ENCODE measurements at places on chromosomes 1 and 21.

DNA sequence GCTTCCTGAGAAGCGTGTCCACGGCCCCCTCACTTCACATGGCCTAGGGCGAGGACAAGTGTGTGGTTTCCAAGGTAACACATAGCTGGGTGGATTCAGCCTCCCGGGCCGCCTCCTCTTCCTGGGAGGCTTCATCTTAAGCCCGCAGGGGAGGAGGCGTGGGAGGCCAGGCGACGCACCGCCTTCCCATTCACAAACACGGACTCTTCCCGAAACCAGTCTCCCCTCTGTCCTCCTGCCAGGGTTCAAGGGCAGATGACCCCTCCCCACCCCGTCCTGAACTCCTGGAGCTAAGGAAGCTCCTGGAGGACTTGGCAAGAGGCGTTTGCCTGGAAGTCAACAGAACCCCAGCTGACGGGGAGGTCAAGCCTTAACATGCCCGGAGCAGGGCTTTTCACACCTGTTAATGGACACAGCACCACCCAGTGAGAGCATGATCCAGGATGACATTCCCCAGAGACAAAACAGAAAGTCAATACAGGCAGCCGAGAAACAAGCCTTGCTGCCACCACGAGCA, 56.7 kb downstream of the KCNN3 start:
- no peak for DNase-seq

GRCh38 chr1:20846461-20847374, 59.6 kb upstream of the HP1BP3 start:
- DNase-seq, result no peak

DNA sequence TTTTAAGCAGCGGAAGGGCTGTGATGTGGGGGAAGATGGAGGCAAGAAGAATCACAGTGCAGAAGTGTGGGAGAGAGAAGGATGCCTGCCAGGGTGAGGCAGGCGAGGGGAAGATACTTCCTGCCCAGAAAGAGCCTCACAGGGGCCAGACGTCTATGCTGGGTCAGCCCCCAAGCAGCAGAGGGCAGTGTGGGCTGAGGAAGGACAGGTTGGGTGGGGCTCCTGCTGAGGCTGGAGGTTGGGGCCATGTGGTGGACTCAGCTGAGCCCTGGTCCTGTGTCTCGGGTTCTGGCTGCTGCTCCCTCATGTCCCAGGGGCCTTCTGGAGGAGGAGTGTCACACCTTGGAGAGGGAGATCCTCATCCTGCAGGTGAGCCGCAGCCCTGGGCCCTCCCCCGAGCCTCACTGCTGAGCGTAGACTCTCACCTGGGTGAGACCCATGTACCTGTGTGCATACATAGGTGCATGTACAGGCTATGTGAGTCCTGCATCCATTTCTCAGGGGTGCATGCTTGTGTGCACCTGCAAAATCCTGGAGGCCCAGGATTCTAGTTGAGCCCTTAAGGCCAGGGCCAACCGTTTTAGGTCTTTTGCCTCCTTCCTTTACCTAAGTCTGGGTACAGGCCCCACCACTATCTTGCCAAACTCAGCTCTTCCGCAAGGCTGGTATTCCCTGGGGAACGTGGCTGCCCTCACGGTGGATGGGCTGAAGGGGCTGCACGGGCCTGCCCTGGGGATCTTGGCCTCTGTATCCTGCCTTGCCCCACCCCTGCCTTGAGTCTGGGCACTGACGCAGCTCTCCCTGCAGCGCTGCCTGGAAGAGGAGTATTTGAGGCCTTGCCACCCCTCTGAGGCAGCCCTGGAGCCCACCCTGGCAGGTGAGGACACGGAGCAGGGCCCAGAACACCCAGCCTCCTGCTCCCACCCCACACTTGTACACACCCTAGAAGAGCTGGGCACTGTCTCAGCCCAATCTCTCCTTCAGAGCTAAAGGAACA, 3.7 kb downstream of the CCDC24 start:
- no peak for DNase-seq

- DNase-seq, result no peak
These were observed 13.0 kb downstream of the IFI6 start for GRCh38 chr1:27658951-27659496.

- DNase-seq, result no peak
These were observed 138.8 kb upstream of the USP24 start for GRCh38 chr1:55353707-55354620.

DNA sequence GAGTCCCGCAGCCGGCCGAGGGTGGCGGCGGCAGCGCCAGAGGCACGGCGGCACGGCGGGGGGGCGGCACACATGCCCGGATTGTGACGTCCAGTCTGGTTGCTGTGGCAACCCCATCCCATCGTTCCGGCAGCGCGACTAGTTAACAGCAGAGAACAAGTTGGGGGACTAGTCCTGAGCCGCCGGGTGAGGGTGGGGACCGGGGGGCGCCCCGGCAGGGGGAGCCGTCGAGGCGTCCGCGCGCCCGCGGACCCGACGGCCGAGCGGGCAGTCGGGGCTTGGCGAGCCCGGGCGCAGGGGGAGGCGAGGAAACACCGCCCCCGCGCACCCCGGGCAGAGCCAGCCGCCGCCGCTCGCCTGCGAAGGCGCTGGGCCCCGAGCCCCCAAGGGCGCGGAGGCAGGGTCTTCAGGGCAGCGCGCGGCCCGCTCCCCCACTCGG, at the start of gene CHD5:
Gene CHD5 (minus strand): TSS at position 54 of the 439 bp plus-strand sequence. CDS start 298 bp downstream, outside the sequence.
- DNase-seq, result no peak

DNA sequence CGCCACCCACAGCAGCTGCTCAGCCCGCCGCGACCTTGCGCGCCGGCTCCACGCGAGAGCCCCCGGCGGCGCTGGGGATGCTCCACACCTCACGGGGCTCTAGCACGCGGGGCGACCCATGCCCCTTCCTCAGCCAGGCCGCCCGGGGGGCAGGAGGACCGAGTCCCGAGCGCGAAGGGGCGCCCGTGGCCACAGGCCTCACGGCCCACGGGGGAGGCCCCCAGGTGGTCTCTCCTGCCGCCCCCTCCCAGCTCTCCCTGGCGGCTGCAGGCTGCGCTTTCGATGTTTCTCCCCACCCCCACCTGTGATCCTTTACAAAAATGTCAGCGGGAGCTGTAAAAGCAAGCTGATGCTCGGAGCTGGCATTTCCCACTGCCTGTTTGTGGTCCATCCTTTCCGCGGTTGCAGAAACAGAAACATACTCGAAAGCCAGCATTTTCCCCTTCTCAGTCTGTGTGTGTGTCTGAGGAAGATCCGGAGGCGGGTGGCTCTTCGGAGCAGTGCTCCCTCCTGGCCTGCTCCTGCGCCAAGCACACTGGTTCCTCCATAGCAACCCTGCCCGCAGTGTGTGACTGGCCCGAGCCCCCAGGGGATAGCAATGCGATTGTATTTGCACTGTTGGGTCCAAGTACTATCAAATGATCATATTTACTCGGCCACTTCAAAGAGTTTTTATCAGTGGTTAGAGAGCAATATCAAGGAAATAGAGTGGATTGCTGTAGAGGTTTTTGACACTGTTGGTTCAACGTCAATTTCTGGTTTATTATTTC, 2.1 kb downstream of the KIF26B start:
- no peak for DNase-seq

DNA sequence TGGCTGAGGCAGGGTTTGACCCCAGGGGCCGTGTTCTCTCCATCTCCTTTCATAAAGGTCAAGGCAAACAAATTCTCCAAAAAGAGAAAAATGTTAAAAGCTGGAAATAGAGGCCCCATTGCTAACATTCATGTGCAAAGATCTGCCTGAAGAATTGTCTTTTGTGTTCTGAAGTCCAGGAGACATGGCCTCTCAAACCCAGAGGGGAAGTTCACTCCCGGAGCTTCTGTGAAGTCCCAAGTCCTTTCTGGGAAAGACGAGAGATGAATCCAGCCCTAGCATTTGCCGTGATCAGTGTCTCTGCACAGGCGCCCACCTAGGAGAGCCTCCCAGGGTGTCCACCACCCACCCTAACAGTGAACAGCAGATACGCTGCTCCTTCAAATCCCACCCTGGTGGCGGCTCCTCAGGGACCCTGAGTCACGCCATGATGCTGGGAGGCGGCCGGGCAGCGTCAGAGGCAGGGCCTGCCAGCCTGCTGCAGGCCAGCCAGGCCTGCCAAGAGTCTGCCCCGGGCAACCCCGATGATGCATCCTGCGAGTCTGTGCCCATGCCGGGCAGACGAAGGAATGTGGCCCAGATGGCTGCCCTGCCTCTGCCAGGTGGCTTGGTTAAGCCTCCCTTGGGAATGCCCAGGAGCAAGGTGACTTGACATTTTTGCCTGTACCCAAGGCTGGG, 5.2 kb upstream of the C2CD2 start:
- DNase-seq, result no peak

DNA sequence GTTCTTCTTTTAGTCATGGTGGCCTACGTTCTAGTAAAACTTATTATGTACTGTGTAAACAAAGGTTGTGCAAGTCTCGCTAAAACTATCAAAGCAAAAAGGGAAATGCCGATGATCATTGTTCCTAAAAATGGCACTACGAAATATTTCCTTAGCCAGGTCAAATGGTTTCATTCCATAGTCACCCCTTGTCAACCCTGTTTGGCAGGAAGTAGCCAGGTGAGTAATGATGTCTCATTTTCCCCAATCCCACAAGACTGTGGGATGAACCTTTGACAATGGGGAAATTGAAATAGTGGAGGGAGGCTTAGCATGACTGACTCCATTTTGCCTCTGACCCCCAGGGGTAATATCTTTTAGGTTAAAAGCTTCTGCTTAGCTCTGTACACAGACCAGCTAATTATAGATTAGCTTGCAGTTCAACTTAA, 5.6 kb upstream of the REN start:
- no peak for DNase-seq

DNA sequence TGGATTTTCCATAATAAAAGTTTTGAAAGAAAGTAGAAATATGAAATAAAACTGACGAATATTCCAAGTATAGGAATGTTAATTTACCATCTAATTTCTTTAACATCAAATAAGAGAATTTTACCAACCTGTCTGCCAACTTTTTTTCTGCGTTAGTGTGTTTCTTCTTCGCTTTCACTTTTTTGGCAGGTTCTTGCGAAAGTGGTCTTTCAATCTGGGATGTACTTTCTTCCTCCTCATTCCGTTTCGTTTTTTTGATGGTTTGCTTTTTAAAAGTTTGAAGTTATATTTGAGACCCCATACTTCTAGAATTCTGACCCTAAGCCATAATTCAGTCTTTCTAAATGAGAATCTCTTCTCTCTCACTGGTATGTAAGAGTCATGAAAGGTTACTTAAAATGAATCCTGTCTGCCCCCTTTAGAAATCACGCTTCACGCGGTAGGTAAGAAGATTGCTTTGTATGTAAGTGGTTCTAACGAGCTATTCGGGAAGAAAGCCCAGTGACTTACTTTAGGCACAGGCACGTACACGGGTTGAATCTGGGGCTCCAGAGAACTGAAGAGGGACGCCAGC, 580 bp downstream of the RBM34 start:
- DNase-seq, result peak; percentile 58

- DNase-seq, result no peak
These were observed 1.2 kb downstream of the HPDL start for GRCh38 chr1:45327644-45328515.

- no peak for DNase-seq
These were observed 19.8 kb downstream of the CSF1 start for GRCh38 chr1:109930252-109930993.

DNA sequence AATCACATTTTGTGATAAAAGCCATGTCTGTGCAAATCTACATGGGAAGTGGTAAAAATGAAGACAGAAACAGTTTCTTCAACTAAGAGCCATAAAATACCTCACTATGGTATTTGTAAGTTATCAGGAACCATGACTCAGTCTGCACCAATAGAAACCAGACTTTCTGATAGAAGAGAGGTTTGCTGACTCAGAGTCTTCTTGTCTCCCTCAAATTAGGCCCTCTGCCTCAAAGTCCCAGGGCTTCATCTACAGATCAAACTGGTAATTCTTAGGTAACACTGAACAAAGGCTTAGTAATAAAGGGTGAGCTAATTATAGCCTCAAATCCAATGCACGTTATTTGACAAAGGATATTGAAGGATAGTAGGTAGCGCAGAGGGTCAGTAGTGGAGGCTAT, 30.9 kb upstream of the SSX2IP start:
- peak; percentile 6 for DNase-seq

DNA sequence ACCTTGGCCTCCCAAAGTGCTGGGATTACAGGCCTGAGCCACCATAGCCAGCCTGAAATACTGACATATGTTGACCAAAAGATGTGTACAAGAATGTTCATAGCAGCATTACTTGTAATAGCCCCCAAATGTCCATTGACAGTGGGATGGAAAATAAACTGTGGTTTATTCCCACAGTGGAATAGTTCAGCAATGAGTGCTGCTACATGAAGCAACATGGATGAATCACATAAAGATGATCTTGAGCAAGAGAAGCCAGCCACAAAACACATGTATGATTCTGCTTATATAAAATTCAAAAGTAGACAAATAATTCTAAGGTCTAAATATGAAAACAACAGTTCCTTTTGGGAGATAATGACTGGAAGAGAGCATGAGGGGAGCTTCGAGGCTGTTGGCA, 9.1 kb upstream of the CREG1 start:
- no peak for DNase-seq

- no peak for DNase-seq
These were observed 8.7 kb downstream of the PGM1 start for GRCh38 chr1:63601912-63602311.

DNA sequence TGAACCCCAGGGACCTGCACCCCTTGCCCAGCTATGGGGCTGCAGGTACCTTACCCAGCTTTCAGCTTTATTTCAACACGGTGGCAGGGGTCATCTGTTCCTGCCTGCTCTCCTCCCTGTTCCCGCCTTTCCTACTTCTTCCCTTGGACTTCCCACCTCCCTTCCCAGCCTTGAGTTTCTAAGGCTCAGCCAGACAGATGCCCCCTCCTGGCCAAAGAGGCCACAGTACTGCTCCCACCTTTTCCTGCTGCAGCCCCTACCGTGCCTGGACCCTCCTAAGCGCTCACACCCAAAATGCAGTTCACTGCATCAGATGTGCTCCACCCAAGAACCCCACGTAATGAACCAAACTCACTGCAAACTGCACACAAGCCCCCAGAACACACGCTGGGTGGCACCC, 7.7 kb downstream of the NOC2L start:
- no peak for DNase-seq

DNA sequence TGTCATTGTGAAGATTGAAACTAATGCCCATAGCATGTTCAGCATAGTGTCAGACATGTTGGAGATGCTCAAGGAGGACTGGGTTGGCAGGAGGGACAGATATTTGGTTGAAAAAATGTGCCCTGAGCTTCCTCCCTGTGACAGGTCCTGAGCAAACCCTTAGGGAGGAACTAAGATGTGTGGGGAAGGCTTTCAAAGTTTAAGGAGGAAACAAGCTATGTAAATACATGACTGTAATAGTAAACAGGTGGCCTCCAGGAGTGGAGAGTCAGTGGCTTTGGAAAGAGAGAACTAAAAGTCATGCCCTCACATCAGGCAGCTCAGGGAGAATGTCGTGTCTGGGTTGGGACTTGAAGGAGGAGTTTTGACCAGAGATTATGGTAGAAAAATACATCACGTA, 9.7 kb upstream of the KIRREL1 start:
- DNase-seq, result no peak

GRCh38 chr1:228647523-228648444, 87.5 kb upstream of the RHOU start:
- DNase-seq, result peak; percentile 2

- no peak for DNase-seq
These were observed 13.3 kb upstream of the SPOCD1 start for GRCh38 chr1:31828926-31829690.

- DNase-seq, result peak; percentile 91
These were observed 10.7 kb downstream of the FAM229A start for GRCh38 chr1:32351399-32352238.

- DNase-seq, result no peak
These were observed 2.8 kb upstream of the KRTAP10-5 start for GRCh38 chr21:44583089-44583799.

- no peak for DNase-seq
These were observed 10.9 kb downstream of the PADI2 start for GRCh38 chr1:17108360-17108759.

- DNase-seq, result no peak
These were observed 480.6 kb downstream of the CAMTA1 start for GRCh38 chr1:7265771-7266371.
